ENCODE measurements at places on chromosomes 5 and 9.

DNA sequence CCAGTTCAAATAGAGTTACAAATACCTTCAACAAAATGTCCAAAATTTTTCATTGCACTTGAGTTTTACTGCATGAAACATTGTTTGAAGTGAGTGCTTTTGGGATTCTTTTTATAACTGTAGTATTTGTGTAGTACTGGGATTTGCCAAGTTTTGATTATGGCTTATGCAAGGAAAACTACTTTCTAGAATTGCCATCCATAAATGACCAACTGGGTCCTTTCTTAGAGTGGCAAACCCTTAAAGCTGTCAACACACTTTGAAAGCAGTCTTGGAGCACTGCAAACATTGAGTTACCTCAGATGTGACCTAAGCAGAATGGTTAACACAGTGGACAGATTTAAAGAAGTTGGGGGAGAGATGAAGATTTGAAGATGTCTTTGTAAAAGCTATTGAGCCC is 379.6 kb upstream of the ZNF608 start:
- no peak for DNase-seq

DNA sequence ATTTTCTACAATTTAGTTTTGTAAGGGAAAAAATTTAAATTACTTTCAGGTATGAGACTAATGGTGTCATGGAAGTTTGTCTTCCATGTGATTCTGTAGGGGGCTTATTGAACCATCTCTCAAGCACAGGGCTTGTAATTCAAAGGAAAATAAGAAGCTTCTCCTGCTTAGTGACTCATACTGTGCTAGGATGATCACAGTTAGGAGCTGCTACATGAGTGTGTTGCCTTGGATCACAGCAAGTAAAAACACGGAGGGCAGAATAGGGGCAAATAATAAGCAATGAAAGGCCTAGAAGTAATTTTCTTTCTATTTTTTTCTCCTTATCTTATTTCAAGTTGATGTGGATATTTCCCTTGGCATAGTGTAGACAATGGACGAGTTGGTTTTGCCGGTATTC is 28.9 kb downstream of the TMEM167A start:
- no peak for DNase-seq

DNA sequence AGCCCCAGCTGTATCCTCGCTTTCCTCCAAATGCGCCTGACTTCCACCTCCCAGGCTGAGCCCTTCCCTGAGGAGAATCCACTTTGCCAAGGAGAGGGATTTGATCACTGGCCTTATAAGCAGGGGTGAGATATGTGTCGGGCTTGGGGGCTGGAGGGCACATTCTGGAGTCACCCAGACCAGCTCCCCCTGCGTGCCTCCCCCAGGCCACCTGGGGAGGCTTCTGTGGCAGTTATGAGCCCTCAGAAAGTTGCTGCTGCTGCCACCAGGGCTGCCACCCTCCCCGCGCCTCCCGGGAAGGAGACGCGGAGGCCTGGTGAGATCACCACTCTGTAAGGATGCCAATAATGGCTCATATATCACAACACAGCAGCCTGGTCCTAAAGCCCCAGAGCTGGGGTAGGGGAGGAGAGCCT is 211.5 kb downstream of the PAPPA start:
- DNase-seq: no peak

DNA sequence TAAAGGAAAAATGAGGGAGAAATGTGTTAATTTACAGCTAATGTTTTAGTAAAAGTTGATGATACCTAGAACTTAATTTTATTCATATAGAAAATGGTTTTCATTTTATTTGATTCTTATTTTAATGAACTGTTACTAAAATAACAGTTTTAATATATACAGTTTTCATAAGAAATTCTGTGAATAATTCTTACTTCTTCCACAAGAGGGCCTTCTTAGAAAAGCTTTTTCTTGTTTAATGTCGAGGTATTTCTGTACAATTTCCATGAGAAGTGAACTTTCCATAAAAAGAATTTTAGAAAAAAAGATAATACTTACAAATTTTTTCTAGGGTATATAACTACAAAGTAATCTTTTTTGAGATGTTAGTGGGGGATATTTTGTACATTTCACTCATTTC is 73.9 kb downstream of the KLF9 start:
- DNase-seq: no peak

DNA sequence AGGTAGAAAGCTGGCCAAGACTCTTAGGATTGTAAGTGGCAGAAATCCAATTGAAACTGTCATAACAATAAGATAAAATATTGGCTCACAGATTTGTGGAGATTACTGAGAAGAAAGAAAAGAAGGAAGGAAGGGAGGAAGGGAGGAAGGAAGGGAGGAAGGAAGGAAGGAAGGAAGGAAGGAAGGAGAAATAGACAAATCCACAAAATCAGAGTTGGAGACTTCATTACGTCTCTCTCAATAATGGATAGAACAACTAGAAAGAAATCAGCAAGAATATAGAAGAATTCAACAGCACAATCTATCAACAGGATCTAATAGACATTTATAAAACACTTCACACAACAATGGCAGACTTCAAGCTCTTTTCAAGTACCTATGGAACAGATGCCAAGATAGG is 17.9 kb upstream of the PAM start:
- DNase-seq: no peak

DNA sequence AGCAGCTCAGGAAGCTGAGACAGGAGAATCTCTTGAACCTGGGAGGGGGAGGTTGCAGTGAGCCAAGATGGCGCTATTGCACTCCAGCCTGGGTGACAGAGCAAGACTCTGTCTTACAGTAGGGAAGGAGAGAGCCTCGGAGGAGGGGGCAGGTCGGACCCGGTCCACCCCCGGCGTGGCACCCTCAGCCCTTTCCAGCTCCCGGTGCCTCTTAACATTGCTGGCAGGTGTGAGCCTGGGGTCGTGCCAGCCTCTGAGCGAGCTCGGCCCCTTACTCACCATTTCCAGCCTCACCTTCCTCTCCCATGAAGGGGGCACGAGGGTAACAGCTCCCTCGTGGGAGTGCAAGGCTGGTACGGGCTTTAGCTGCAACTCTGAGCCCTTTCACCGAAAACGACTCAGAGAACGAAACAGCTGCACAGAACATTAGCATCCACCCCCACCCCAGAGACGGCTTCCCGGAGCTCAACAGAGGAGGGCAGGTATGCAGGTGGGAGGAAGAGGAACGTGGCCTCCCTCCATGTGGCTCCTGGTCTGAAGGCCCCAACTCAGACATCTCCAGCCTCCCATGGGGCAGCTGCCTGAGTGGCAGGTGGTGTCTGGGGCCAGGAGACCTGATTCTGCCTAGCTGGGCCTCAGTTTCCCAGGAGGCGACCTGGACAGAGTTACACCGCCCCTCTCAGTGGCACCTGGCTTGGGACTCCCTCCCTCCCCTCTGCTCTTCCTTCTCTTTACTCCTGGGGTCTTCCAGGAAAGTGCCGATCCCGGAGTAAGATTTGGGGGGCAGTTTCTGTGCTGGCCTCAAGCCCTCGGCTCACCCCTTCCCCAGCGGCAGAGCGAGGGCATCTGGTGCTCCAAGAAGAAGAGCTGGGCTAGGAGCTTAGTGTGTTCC is 28.5 kb upstream of the ABO start:
- no peak for DNase-seq

GRCh38 chr5:38375423-38375822 is 117.1 kb downstream of the EGFLAM start:
- no peak for DNase-seq

GRCh38 chr5:142360607-142361120 is 35.8 kb upstream of the SPRY4 start:
- no peak for DNase-seq

DNA sequence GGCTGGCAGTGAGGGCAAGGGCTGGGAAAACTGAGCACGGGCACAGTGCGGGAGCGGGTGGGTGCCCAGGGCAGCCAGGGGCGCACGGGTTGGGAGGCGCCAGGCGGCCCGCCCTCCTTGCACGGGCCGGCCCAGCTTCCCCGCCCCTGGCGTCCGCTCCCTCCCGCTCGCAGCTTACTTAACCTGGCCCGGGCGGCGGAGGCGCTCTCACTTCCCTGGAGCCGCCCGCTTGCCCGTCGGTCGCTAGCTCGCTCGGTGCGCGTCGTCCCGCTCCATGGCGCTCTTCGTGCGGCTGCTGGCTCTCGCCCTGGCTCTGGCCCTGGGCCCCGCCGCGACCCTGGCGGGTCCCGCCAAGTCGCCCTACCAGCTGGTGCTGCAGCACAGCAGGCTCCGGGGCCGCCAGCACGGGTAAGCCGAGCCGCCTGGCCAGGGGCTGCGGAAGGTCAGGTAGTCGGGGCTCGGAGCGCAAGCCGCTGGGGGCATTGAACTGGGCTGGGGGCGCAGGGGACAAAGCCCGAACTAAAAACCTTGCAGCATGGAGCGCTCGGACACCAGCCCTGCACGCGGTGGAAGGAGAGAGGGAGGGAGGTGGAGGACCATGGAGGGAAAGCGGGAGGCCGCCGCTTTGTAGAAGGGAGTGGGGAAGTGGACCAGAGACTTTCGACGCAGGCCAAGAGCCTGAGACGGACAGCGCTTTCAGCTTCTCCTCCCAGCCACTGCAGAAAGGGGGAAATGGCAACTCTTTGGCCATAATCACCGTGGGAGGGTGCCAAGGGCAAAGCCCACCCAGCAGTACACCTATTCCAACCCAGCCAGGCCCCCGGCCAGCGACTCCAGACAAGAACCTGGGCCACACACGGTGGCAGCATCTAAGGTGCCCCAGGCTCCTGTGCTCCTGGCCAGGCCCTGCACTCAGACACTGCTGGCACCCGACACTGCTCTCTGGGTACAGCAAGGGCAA is at the start of gene TGFBI:
Gene TGFBI (plus strand): TSS at position 207 of the 961 bp plus-strand sequence. CDS start 68 bp downstream, at position 275.
- DNase-seq: no peak

DNA sequence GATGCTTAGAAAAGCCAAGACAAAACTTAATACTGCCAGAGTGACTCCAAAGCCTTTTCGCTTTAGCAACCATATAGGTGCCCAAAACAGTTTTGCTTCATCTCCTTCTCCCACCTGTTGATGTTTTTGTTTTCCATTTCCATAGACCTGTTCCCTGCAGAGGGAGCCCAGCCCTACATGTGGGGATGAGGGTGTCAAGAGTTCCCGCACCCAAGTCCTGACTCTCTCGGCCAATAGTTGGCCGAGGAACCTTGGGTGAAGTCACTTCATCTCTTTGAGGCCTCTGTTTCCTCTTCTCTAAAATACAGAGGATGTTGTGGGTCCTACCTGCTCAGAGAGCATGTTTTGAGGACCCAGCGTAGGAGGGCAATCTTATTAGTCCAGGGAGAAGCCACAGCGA is 38.5 kb upstream of the LCP2 start:
- no peak for DNase-seq

GRCh38 chr5:179805529-179806249 is 977 bp downstream of the MGAT4B start:
- peak; percentile 49 for DNase-seq

DNA sequence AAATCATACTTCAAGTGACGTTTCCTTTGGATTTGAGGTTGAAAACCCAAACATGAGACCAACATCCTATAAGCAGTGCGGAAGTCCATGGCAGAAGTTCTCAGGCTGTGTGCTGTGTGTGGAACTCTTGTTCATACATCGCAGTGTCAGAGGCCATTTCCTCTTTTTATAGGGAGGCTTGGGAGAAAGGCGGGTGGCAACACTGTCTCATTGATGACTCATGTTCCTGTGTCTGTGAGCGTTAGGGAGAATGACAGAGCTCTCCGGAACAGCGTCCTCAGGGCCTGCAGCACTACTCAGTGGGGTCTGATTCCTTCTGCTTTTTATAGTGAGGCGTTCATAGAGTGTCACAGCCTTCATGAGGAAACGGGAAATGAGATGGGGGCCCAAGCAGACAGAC is 98.8 kb upstream of the BASP1 start:
- no peak for DNase-seq

DNA sequence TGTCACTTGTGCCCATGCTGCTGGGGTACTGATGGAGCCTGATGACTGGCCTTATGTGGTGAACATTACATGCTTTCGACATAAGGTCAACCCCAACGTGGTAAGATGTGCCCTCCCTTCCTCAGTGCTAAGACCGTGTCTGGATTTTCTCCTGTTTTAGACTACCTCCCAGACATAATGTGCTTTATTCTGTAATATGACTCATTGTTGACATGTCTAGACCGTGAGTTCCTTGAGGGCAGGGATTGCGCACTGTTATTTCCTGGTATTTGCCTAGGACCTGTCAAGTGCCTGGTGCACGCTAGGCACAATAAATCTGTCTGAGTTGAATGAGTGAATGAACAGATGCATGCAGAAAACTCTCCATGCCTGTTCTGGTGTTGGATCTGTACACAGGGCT is 346.0 kb downstream of the KDM4C start:
- no peak for DNase-seq

- no peak for DNase-seq
These were observed 121.7 kb downstream of the GIN1 start for GRCh38 chr5:102998224-102998623.

DNA sequence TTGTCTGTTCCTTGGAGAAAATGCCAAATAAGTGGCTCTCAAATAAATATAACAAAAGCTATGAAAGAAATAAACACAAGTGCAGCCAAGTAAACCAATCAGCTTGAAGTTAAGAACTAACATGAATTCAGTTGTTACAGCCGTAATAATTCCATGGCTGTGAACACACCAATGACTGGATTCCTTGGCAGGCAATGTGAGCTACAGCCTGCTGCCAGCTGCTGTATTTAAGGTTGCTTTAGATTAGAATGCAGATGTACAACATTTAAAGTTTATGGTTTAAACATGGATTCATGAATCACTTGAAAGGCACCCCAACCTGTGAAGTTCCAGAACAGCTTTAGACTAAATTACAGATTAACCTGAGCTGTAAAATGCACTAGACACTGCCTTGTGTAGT is 626.4 kb upstream of the SEMA6A start:
- no peak for DNase-seq

GRCh38 chr5:132761321-132762240 is 14.4 kb downstream of the CCNI2 start:
- DNase-seq: no peak

- no peak for DNase-seq
These were observed 31.5 kb upstream of the FREM1 start for GRCh38 chr9:14941501-14942405.

- no peak for DNase-seq
These were observed 50.1 kb upstream of the ANKRD33B start for GRCh38 chr5:10513501-10514442.

GRCh38 chr5:100574716-100575115 is 39.5 kb downstream of the FAM174A start:
- no peak for DNase-seq

DNA sequence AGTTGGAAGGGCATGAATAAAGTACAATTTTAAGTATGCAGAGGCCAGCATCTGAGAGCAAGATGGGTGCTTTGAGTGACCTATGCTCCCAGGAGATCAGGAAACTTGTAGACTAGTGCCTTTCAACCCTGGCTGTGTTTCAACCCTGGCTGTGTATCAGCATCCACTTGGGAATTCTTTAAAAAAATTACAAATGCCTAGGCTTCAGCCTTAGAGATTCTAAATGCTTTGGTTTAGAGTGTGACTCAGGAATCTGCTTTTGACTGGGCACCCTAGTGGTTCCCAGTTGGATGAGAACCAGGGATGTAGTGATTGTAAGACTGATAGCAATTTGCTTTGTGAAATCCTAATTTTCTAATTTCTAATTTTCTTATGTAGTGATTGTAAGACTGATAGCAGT is 65.6 kb downstream of the RALGPS1 start:
- DNase-seq: no peak

DNA sequence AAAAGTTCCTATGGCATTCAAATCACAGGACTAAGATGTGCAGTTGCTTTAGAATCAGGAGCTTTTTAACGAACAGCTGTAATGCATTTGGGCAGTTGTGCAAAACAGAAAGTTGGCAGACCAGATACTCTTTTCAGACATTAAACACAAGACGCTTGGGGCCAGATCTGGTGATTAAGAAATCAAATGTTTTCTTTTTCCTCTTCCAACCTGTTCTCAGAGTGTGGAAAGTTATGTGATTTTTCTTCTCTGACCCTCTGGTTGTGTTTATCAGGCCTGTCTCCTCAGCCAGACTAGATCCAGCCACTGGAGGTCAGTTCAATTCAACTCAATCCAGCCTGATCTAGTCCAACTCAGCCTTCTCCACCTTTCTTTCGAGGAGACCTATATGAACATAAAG is 298.5 kb upstream of the PCSK5 start:
- DNase-seq: no peak
